SK-N-DZ (cell line): ENCODE measurements at places on chromosomes 3 and 15.

DNA sequence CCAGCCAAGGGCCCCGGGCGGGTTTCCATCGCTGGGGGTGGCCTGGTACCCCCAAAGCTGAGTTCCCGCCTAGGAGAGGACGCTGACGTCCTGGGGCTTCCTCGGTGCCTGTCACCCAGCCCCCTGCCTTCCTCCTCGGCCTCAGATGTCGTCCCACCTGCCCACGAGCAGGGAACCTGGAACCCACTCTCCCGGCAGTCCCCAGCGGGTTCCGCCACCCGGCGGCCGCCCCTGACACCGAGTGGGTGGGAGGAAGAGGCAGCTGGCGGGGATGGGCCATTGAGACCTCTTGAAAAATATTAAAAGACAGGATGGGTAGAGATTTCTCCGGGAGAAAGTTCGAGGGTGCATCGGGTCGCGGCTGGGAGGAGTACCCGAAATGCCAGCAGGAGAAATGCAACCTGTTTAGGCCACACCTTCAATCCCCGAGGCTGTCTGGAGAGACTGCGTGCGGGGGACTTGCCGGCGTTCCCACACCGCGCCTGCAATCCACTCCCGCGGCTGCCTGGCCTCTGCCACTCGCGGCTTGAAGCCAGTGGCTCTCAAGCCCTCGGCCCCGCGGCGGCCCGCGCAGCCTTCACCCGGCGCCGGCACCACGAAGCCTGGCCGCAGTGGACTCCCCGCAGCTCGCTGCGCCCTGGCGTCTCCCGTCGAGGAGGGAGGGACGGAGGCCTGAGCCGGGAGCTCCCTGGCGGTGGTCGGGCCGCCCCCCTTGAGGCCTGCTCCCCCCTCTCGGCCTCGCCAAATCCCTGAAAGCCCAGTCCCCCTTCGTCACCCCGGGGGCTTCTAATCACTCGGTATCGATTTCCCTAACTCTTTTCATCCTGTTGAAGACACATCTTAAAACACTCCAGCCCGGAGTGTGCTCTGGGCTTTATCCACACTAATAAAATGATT lies 8.6 kb upstream of the NR2F2 start:
- peak; percentile 30 for DNase-seq

- no peak for DNase-seq
Observed at GRCh38 chr15:78880242-78880533, 7.5 kb downstream of the MORF4L1 start.

GRCh38 chr3:33936171-33936920 lies 137.9 kb downstream of the PDCD6IP start:
- no peak for DNase-seq

DNA sequence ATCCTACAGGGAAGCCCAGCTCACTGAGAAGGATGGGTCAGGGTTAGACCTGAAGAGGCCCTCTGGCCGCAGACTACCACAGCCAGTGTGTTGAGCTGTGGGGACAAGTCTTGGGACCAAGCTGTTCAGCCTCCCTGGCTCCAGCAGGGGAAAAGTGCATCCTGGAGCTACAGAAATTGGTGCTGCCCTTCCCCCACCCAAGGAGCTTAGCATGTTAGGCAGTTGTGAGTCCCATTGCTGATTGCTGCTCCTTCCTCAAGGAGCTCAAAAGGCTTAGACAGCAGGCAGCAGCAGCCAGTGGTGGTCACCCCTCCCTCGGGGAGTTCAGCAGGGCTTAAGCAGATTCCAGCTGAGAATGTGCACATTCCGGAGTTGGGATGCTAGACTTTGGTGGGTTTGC lies 165.6 kb downstream of the ATP8B4 start:
- DNase-seq = no peak

DNA sequence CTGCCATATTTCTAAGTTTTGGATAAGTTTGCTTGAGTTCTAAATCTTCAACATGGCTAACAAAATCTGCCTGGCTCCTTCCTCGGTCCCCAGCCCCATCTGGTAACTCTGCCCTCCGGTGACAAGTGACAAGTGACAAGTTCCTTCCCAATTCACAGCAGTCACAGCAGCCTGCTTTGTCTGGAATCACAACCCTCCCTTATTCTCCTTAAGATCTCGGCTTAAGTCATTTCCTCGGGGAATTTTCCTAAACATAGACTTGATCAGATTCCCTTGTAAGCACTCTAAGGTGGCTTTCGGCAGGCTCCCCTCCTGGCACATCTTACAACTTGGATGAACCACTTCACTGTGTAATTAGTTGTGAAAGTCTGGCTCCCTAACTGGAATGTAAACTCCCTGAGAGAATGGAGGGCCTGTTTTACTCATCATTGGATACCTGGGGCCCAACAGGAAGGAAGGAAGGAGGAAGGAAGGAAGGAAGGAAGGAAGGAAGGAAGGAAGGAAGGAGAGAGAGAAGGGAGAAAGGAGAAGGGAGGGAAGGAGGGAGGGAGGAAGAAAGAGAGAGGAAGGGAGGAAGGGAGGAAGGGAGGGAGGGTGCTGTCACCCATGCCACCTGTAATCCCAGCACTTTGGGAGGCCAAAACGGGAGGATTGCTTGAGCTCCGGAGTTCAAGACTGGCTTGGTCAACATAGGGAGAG lies 126.4 kb downstream of the SHQ1 start:
- DNase-seq = no peak

- no peak for DNase-seq
Observed at GRCh38 chr15:49852756-49853155, 231.9 kb downstream of the DTWD1 start.

GRCh38 chr3:42214064-42214463 lies 51.9 kb downstream of the CCK start:
- DNase-seq = no peak

GRCh38 chr3:115226844-115227445 lies 79.9 kb upstream of the ZBTB20 start:
- no peak for DNase-seq

DNA sequence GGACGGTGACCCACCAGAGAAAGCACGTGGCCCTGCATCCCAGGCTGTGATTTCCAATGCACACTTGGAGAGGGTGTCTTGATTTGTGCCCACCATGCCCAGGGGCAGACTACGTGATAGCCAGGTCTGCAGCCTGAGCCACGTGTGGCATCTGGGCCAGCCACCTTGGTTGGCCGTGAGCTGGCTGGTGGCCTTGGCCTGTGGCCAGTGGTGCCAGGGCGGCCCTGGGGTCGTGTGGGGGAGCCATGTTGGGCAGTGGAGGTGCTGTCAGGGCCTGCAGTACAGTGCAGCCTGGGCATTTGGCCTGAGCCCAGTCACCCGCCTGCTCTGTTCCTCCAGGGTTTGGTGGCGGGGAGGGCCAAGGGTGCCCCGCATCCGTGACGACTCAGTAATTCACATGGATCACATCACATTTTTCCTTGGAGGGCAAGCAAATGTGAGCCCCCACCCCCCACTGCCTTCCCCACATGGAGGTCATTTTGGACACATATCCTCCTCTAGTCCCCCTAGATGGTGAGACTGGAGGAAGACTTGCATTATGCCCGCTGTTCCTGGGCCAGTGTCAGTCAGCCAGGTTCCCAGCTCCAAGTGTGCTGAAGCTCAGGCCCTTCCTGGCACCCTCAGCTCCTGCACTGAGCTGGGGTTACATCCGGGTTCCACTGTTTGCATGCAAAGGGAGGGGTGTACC lies 201.4 kb downstream of the UBE3A start:
- no peak for DNase-seq

- DNase-seq = no peak
Observed at GRCh38 chr3:64449026-64449425, 223.8 kb upstream of the PRICKLE2 start.

DNA sequence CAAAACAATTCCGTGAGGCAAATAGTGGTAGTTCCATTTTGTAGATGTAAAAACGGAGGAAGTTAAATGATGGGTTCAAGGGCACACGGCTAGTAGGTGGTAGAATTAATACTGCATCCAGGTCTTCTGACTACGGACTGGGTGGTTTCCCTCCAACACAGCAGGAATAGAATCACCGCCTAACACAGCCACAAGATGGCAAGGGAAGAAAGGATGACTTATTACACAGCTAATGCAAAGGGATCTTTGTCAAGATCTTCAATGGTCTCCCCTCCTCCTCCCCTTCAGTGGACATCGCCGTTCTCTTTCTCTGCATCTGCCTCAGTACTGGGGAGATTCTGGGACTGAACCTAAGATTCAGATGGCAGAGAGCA lies 524 bp upstream of the TOPBP1 start:
- DNase-seq = peak; percentile 63

DNA sequence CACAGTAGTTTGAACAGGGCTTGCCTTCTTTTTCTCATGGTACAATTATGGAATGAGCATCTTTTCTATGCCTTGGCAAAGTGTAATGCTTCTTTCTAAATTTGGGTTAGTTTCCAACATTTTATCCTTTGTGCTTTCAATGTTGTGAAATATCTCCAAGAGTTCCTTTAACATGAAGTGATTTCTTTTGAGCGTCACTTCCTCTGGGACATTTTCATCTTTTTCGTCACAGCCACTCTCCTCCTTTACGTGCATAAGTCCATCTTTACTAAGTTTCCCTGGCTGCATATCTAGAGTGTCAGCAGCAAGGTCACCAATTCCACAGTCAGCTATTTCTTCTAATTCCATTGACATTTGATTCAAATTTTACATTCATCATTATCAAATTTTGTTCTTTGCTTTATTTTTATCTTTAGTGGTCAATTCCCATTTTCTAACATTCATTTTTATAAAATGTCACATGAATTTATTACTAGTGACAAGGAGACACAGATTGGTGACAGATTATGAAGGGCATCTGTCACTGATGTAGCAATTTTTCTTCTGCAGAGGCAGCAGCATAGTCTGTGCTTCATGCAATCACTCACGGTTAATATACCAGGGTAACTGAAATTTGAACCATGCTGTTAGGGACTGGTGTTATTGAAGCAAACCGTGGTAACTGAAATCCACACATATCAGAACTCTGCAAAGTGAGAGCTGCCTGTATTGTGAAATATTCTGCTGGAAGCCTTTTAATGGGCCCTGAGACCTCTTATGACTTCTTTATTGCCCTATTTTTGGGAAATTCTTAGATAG lies 126.5 kb upstream of the THBS1 start:
- DNase-seq = peak; percentile 35

- no peak for DNase-seq
Observed at GRCh38 chr15:78740904-78741274, 70.4 kb downstream of the ADAMTS7 start.

- no peak for DNase-seq
Observed at GRCh38 chr15:78050441-78050809, 27.1 kb downstream of the TBC1D2B start.
